ENCODE measurements at places on chromosomes 11 and 22.

DNA sequence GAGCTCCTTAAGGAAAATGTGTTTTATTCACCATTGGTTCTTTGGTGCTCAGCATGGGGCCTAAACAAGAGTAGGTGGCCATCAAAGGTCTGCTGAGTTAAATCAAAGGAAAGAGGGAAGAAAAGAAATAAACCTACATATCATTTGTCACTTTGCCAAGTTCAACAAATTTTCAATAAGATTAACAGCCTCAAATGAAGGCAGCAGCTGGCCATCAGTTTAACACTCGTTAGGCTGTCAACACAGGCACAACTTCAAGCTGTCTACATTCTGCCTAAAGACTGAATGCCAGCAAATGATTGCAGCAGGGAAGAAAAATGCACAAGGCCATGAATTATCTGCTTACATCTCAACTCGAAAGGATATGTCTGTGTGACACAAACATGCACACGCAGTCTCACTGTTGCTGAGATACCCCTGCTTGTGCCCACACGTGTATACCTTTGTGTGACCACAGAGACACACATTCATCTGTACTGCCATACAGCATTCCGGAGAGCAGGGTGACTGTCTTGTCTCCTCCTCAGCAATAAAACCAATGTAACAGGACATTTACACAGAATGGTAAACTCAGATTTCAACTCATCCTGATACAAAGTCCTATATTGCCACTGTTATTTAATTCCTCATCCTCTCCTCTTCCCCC lies 40.1 kb downstream of the TRIM66 start:
- no peak for DNase-seq

GRCh38 chr11:66311470-66311964 lies 5.3 kb downstream of the CD248 start:
- no peak for DNase-seq

DNA sequence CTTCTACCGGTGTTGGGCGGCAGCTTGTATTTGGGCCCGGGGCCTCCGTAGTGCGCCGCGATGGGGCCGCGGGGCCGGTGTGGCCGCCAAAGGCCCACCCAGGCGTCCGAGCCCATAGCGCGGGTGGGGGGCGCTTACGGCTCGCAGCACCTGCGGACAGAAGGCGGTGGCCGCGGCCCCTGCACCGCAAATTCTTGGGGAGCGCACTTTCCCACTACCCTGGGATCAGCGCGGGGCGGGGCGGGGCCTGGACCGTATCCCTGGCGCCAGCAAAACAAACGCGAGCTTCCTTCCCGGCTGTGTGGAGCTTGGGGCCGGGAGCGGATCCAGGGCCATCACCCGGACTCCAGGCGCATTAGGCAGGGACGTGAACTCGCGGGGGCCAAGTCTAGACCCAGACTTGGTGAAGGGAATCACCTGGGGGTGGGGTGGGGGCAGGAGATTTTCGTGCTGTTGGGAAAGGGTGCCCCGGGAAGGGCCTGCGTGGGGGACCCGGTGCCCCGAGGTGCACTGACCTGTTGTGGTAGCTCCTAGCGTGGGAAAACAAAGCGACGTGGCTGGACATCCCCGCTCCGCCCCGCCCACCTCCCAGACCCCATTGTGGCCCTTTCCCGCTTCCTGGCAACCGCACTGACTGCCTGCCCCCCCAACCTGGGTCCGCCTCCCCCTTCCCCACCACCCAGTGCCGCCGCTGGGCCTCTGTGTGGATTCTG lies 2.3 kb upstream of the TYMP start:
- DNase-seq, result no peak

DNA sequence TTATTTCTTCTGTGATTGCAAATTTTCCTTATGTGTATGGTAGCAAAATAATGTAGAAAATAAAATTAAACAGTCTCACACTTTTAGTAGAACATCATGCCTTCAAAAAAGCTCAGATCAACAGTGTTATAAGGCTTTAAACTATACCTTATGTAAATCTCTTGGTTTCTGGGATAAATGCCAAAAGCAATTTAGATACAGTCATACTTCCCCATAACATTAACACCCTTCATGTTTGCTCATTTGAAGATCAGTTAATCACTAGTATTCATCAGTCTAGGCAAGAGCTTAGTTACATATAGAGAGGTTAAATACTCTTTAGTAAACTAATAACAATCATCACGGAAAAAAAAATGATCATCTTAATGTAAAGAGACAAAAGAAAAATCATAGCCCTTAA lies 421.8 kb upstream of the ANO3 start:
- DNase-seq, result no peak

- DNase-seq, result no peak
Measured at GRCh38 chr11:133639408-133639807, 107.1 kb upstream of the OPCML start.

- no peak for DNase-seq
Measured at GRCh38 chr11:116876656-116877055, 39.2 kb upstream of the APOA1 start.
